ENCODE measurements at places on chromosomes 7 and 10.
A peak's percentile ranks its signal among the peaks of the same experiment; 100 is the strongest.

DNA sequence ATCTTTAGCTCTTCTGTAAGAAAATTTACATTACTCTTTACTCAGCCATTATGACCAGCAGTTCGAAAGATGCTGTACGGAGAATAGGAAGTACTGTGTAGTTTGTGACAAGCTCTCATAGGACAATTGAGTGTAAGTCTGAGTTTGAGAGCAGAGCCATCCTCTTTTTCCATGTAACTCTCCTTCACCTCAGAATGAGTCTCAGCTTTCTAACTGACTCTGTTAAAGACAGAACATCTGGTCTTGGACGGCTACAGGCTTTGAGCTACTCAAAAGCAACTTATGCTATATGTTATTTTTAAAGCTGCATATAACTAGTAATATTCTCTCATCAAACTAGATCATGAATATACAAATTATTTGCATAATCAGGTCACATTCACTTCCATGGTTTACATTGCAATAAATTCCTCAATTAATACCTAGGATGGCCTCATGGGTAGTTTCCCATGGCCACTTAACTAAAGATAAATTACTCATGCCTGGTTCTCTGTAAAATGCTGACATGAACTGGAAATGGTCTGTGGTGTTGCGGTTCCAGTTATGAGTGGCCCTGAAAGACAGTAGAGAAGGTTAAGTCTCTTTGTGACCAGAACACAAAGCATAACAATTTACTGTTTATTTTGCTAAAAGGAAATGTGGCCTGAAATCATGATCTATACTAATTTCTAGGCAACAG lies 358.7 kb downstream of the PHF14 start:
- DNase-seq: no peak

GRCh38 chr7:96686305-96686704 lies 23.3 kb downstream of the SEM1 start:
- no peak for DNase-seq

DNA sequence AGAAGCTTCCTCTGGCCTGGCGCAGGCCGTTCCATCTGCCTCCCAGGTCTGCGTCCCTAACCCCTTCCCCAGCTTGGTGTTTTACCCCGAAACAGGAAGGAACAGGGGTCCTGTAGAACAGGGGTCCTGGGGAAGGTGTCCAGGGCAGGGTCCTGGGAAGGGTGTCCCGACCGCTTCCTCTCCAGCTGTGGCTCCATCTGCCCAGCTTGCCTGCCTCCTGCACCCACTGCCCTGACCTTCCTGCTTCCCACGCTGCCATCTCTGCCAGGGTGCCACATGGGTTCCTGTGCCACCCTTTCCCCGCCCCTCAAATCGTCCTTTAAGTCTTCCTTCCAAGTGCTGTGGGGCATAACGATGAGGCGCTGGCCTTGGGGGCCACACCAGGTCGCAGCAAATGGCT lies 32.4 kb downstream of the WDR86 start:
- DNase-seq: no peak

DNA sequence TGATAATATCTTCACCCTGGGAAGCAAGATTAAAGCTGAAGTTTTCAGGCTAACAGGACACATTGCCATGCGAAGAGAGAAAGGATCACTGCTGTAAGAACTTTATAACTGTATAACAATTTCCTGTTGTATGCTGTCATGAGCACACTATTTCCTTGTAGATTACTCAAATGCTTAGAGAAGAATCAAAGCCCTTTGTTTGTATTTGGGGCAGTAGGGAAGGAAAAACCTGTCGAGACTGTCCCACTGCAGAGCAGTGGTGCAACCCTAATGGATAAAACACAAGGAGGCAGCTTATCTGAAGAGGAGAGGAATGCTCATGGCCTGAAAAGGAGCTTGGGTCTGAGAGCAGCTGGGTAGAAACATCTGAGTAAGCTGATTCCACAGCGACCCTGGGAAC lies 327.7 kb upstream of the NPSR1 start:
- no peak for DNase-seq

GRCh38 chr7:147432079-147432478 lies 1158.5 kb upstream of the C7orf33 start:
- peak; percentile 2 for DNase-seq

- no peak for DNase-seq
Measured at GRCh38 chr7:44368455-44368854, 43.1 kb upstream of the CAMK2B start.

DNA sequence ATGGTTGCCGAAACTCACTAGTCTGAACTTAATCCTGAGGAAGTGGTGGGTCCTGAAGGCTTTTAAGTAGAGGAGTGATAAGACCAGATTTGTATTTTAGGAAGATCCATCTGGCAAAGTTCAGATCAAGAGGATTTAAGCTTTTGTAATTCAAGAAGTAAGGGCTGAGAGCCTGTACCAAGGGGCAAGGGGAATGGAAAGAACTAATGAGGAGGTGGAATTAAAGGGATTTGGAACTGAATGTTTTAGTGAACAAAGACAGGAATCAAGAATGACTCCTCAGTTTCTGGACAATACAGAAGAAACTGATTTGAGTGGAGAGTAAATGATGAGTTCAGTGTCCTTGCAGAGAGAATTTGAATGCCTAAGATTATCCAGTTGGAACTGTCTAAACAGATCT lies 249.0 kb downstream of the C7orf25 start:
- DNase-seq: no peak

DNA sequence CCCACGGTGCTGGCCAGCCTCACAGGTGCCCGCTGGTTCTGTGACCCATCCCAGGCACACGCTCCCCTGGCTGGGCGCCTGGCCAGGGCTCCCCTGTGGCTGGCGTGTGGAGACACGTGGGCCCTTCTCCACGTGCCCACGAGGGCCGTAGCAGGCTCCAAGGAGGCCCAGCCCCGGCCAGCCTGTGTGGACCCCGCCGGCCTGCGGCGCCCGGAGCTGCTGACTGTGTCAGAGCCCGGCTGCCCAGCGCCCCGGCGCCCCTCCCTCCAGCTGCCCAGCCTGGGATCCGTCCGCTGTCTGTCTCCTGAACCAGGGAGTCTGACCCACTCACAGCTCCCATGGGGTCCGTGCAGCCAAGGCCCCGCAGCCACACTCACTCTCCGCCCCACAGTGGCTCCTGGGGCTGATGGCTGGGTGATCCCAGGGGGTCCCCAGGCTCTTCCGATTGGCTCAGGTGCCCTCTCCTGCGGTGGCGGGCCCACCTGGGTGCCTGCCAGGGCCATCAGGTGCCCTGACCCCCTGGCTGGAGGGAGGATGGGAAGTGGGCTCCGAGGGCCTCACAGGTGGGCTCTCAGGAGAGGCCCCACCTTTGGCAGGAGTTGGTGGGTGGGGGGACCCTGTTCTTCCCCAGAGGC lies 9.6 kb downstream of the TMEM184A start:
- DNase-seq: no peak

GRCh38 chr10:69332278-69333010 lies 54.1 kb downstream of the HK1 start:
- DNase-seq: no peak

GRCh38 chr7:148753224-148753623 lies 54.5 kb downstream of the CUL1 start:
- DNase-seq: no peak

GRCh38 chr10:100735087-100735336 lies 10.4 kb upstream of the PAX2 start:
- DNase-seq: no peak

- DNase-seq: no peak
Measured at GRCh38 chr10:120429395-120429794, 27.6 kb upstream of the PLPP4 start.

DNA sequence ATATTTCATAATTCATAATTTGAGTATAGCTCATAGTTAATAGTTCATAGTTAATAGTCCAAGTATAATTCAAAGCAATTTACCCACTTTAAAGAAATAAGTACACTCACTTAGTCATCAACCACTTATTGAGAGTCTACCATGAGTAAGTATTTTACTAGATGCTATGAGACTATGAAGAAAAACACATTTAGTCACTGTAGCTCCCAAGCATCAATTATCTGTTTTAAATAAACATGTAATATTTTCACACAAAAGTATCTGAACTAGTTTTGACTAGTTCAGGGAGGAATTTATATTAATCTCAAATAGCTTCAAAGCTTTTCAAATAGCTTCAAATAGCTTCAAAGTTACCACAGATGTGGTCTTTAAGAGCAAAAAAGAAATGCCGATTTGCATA lies 119.2 kb downstream of the ANK3 start:
- DNase-seq: no peak

DNA sequence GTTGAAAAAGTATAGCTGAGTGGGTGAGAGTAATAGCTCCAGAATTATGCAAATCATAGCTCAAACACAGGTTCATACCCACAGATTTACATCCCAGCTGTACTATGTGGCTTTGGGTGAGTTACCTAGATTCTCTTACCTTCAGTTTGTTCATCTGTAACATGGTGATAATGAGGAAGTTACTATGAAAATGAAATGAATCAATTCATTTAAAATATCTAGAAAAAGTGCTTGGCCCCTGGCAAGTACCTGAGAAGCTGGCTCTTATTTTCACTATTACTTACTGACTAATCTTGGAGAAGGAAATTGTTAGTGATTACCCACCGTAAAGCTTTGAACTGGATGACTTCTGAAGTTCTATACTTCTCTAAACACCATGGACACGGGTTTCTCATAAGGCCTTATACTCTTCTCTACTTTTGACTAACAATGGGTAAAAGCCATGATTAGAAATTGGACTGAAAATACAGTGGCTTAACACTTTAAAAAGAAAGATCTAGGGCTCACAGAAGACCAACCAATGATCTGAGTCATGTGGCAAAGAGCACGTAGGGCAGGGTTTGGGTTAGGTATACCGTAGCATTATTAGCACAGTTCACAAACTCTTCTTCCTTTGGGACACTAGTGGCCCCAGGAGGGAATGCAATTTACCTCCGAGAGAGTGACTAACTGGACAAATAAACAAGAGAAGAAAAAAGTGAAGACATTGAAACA lies 149.2 kb downstream of the PLPP4 start:
- DNase-seq: no peak

- no peak for DNase-seq
Measured at GRCh38 chr10:98217801-98218200, 50.2 kb downstream of the LOXL4 start.

GRCh38 chr10:121428867-121429266 lies 169.4 kb downstream of the FGFR2 start:
- DNase-seq: no peak

All from Jurkat, Clone E6-1 (cell line).